ENCODE measurements at places on chromosomes 5 and 9. TPM values are rescaled to one million over a fixed set of nuclear protein-coding genes. Genes with fewer than 3 reads are reported as not detected.

Gene PRDM9
- total RNA-seq: not detected

Gene IARS1
- total RNA-seq: 183 TPM

Gene DMRT2
- not detected for total RNA-seq

Gene NME5
- 1.6 TPM for total RNA-seq

Gene BARHL1
- not detected for total RNA-seq

Gene CBY3
- not detected for total RNA-seq

Gene FAM219A
- total RNA-seq: 10.4 TPM

Gene ALDOB
- not detected for total RNA-seq

Gene RPL35
- total RNA-seq: 4,137 TPM

Gene PCDHGA2
- 0.50 TPM for total RNA-seq

Gene F12
- 0.74 TPM for total RNA-seq

Gene TMEM232
- 0.45 TPM for total RNA-seq

Gene CSF2
- 0.84 TPM for total RNA-seq

Gene UGT3A1
- total RNA-seq: not detected
